ENCODE measurements at places on chromosomes 16 and 17.

DNA sequence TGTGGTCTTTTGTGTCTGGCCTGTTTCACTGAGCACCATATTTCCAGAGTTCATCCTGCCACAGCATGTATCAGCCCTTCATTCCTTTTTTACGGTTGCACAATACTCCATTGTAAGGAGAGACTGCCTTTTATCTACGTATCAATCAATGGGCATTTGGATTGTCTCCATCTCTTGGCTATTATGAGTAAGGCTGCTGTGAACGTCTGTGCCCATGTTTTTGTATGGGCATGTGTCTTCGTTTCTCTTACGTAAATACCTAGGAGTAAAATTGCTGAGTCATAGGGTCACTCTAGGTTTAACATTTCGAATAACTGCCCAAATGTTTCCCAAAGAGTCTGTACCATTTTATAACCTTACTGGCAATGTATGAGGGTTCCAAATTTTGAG is 202.8 kb upstream of the FOXF1 start:
- no peak for DNase-seq

- DNase-seq: no peak
These were observed 14.8 kb upstream of the ADCY7 start for GRCh38 chr16:50251375-50252081.

DNA sequence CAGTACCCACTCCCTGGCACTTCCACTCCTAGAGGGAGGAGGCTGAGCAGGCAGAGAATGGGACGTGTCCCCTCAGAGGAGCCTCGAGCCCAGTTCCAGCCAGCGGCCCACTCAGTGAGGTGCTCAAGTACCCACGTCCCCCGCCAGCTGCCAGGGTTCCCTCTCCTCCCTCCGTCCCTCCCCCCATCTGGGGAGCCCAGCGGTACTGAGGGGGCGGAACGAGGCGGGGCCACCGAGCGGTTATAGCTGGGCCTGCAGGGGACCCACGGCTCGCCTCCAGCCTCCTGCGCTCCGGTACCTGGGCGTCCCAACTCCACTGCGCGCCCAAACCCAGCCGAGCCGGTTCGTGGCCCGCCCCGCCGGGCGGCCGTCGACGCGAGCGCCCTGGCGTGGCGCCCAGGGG is at the start of gene NPW:
TSS of gene NPW (plus strand) at position 268 of the 403 bp plus-strand sequence.
- DNase-seq: no peak

DNA sequence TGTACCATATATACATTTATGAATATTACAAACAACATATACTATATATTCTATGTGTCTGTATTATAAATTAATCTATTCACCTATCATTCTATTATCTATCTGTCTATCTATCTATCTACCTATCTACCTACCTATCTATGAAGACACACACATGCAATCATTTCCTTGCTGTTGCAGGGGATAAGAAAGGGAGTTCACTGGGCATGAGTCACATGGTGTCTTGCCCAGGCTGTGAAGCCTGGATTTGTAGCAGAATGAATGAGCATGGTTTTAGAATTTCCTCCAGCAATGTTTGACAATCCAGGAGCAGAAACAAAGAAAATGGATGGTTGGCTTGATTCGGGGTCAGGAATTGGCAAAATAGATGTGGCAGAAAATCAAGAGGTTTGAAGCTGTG is 23.2 kb upstream of the FAM20A start:
- DNase-seq: no peak

DNA sequence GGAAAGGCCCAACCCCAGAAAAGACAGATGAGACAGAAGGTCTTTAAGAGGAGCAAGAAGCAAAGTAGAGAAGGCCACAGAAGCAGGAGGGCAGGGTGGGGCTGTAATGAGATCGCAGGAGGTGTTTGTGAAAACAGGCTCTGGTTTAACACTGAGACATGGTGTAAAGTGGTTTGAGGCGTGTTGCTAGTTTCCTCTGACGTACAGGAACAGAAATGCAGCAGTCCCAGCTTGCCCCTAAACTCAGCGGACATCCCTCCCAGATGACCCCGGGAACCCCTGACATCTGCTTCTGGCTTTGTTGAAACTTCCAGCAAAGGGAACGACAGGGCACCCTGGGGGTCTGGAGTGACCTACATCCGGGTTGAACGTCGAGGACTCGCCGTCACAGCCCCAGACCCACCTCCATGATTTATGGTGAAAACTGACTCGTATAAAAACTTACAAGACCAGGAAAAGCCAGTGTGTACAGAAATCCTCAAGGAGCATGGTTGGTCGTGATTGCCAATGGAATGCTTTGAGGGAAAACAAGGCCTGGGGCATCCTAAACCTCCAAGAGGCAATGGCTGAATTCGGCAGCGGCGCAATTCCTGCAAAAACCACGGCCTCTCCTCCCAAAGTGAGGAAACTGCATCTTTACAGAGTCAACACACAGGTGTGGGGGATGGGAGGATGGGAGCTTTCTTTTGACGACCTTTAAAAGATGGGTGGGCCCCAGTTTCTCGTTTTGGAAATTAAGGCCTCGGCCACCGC is 25.8 kb downstream of the LITAF start:
- DNase-seq: peak; percentile 58

DNA sequence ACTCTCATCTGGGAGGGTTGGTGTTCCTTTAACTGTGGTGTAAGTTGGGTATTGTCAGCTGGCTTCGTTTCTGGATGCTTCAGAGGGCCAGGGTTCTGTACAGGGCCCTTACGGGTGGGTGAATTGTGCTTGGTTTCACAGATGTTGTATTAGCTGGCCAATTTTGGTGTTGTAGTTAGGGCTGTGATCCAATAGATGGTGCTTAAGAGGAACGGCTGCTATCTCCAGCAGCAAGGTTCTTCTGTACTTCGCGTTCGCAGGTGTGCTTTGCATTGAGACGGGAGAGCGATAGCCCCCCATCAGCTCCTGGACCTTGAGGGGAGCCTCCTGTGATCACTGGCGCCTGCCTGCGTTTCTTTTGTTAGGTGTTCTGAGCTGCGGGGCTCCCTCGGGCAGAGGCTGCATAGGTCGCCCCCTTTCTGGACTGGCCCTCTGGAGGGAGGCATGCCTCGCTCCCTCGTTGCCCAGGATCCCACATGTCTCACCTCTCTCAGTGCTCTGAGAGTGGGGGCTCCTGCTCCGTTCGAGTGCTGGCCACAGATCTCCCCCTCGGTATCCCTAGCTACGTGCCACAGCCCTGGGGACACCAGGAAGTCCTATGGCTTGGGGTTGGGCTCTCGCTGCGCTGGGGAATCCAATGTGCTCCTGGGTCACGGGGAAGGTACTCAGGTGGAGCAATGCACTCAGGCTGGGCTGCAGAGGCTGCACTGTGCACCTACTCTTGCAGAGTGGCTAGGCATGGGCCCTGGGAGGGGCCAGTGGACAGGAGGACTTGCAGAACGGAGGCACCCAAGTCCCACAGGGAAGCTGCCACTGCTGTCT is 837 bp upstream of the PRDM7 start:
- DNase-seq: no peak

GRCh38 chr17:30436729-30437128 is 40.5 kb upstream of the GOSR1 start:
- no peak for DNase-seq

Data from activated CD8-positive, alpha-beta memory T cell treated with anti-CD3 and anti-CD28 coated beads, Interleukin-2, amount 50 U/mL, for 4 hours (primary cell).